ENCODE measurements at places on chromosomes 2 and 18. TPM values are rescaled to one million over a fixed set of nuclear protein-coding genes. Genes with fewer than 3 reads are reported as not detected.

GPR17 gene
- not detected for total RNA-seq

NCKAP5 gene
- 1.7 TPM for total RNA-seq

CIB4 gene
- not detected for total RNA-seq

AQP12B gene
- not detected for total RNA-seq

PTGR3 gene
- total RNA-seq, result 12.5 TPM

CROCC2 gene
- 0.12 TPM for total RNA-seq

COLEC12 gene
- 49.6 TPM for total RNA-seq

MC2R gene
- total RNA-seq, result not detected

CHAC2 gene
- 2.2 TPM for total RNA-seq

Data from smooth muscle cell of the coronary artery (primary cell).